Left lobe of liver (tissue), 2 donors: ENCODE measurements at places on chromosomes 6 and 20. TPM values are rescaled to one million over a fixed set of nuclear protein-coding genes. Genes with fewer than 3 reads are reported as not detected.

BIRC7 gene
- not detected for total RNA-seq

GATA5 gene
- 0.48 TPM for total RNA-seq

OXT gene
- 8.4 TPM for total RNA-seq

LKAAEAR1 gene
- total RNA-seq = not detected

TMEM244 gene
- not detected for total RNA-seq

DEF6 gene
- total RNA-seq = 1.5 TPM

RHAG gene
- total RNA-seq = 0.38 TPM

MOG gene
- total RNA-seq = not detected

GLP1R gene
- not detected for total RNA-seq

CCR6 gene
- total RNA-seq = not detected

GMDS gene
- 23.9 TPM for total RNA-seq

PM20D2 gene
- 2.1 TPM for total RNA-seq

HTR1B gene
- total RNA-seq = not detected

PAX1 gene
- not detected for total RNA-seq

ERVFRD-1 gene
- 0.08 TPM for total RNA-seq

NEU1 gene
- 20.1 TPM for total RNA-seq

BPIFB2 gene
- total RNA-seq = 0.18 TPM

NHLRC1 gene
- 2.8 TPM for total RNA-seq

SLC2A4RG gene
- total RNA-seq = 195 TPM

IPCEF1 gene
- 0.98 TPM for total RNA-seq

TMEM74B gene
- total RNA-seq = 1.2 TPM

GPLD1 gene
- total RNA-seq = 53.1 TPM

HAO1 gene
- 224 TPM for total RNA-seq

TPX2 gene
- 2.0 TPM for total RNA-seq

HSPA12B gene
- total RNA-seq = 1.4 TPM

AP5S1 gene
- 9.7 TPM for total RNA-seq

SIRPB1 gene
- total RNA-seq = 0.40 TPM

EDN1 gene
- total RNA-seq = 0.33 TPM

ANKRD66 gene
- not detected for total RNA-seq

ENPP5 gene
- total RNA-seq = 0.33 TPM

PMEPA1 gene
- total RNA-seq = 5.2 TPM

TJAP1 gene
- 14.0 TPM for total RNA-seq

PLN gene
- 0.18 TPM for total RNA-seq

SIRT5 gene
- 22.5 TPM for total RNA-seq

KIAA1755 gene
- total RNA-seq = 2.7 TPM

NMBR gene
- total RNA-seq = not detected

SOX18 gene
- total RNA-seq = 8.1 TPM

CASS4 gene
- total RNA-seq = 0.93 TPM

NRSN1 gene
- not detected for total RNA-seq

CCN6 gene
- not detected for total RNA-seq

OPN5 gene
- not detected for total RNA-seq

SLC22A16 gene
- not detected for total RNA-seq

ISM1 gene
- total RNA-seq = 3.1 TPM

MEP1A gene
- total RNA-seq = not detected

OVOL2 gene
- 0.18 TPM for total RNA-seq

TFAP2C gene
- total RNA-seq = 0.13 TPM

CRISP2 gene
- total RNA-seq = not detected

PNPLA1 gene
- total RNA-seq = not detected

LY6G6C gene
- not detected for total RNA-seq

TDRD6 gene
- 1.1 TPM for total RNA-seq

PTGIS gene
- total RNA-seq = 20.3 TPM

TOX2 gene
- total RNA-seq = 3.5 TPM
